ENCODE measurements at places on chromosomes 4 and X.

- no peak for DNase-seq
Measured at GRCh38 chr4:7485096-7485495, 50.4 kb upstream of the PSAPL1 start.

- DNase-seq = no peak
Measured at GRCh38 chrX:138856881-138857604, 145.5 kb upstream of the FGF13 start.

GRCh38 chrX:129736491-129736890 is 2.3 kb upstream of the XPNPEP2 start:
- DNase-seq = peak; percentile 29

DNA sequence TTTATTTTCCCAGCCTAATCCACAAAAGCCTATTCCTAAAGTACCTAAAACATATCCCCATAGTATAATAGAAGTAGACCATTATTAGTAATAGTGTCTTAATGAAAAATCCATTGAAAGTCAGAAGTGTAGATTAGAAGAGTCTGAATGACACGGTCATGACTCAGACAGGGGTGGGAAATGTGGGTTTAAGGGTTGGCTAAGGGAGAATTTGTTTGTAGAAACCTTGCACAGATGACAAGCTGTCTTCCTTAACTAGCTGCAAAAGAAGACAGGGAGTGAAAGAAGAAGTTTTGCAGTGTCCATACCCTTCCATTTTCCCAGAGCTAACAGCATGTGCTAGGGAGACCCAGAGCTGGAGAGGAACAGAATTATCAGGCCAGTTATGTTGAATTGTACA is 242.7 kb upstream of the ETNPPL start:
- no peak for DNase-seq

- no peak for DNase-seq
Measured at GRCh38 chrX:40213092-40213491, 115.3 kb upstream of the BCOR start.

Data from CD4-positive, alpha-beta T cell treated with Interleukin-2 at 100 ng/mL for 4 hours (primary cell).